ENCODE measurements at places on chromosomes 16 and 17. TPM values are rescaled to one million over a fixed set of nuclear protein-coding genes. Genes with fewer than 3 reads are reported as not detected.

NECAB2 gene
- total RNA-seq = not detected

KRTAP2-4 gene
- not detected for total RNA-seq

DNA sequence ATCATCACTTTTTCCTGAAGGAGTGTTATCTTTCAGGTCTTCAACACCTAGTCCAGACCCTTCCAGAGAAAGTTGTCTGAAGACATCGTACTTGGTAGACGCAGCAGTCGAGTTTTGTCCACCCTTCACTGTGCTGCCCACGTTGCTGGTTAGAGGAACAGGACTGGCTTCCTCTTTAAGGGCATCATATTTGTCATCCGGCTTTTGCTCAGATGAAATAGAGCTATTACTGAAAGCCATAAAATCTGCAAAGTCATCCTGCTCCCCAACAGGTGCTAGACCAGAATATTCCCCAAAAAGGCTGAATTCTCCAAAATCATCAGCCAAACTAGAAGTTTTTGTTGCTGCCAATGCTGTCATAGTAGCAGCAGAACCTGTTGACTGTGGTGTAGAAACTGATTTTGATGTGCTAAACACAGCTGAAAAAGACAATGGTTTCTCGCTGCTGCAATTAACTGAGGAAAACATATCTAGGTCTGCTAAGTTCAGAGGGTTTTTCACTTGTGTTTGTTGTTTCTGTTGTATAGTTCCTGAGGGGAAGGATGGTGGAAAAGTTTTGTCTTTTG lies 55.7 kb downstream of the SYNRG start:
- no peak overlapping the region for H3K4me3 ChIP-seq
- DNase-seq = no peak
- H3K4me1 ChIP-seq = peaks cover 5% of the 10 kb centered on the region
- no peak overlapping the region for H3K27ac ChIP-seq
- H3K36me3 ChIP-seq = peaks cover 6% of the 10 kb centered on the region

GRCh38 chr17:42702446-42702845 lies 20.1 kb downstream of the CNTNAP1 start:
- H3K4me3 ChIP-seq = no peak overlapping the region
- H3K36me3 ChIP-seq = peaks cover 53% of the 10 kb centered on the region
- no peaks in the 10 kb centered on the region for H3K4me1 ChIP-seq
- no peak overlapping the region for H3K27ac ChIP-seq
- DNase-seq = no peak

FN3K gene
- total RNA-seq = 8.3 TPM

- H3K36me3 ChIP-seq = no peaks in the 10 kb centered on the region
- H3K27me3 ChIP-seq = no peaks in the 10 kb centered on the region
- H3K27ac ChIP-seq = no peak overlapping the region
Observed at GRCh38 chr17:57135026-57135788, 50.2 kb downstream of the AKAP1 start.

CD300LB gene
- 0.85 TPM for total RNA-seq

RCVRN gene
- not detected for total RNA-seq

SLC6A2 gene
- 0.85 TPM for total RNA-seq

DNA sequence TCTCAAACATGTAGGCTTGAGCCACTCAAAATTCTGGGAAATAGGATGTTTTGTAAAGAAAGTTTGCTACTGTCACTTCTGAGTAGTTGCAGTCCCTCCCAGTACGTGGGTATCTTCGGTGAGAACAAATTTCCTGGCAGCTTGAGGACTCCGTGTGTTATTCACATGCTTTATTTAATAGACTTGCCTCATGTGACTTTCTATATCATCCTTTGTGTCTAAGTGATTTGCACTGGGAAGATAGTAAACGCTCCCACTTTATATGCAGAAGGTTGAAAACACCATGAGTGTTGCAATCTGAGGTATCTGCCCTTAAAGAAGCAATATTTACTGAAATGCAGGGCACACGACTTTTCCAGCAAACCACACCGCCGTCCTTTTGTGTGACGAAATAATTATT lies 643.7 kb downstream of the MAF start:
- H3K27ac ChIP-seq = no peak overlapping the region
- H3K27me3 ChIP-seq = no peaks in the 10 kb centered on the region
- no peak overlapping the region for H3K4me3 ChIP-seq
- H3K36me3 ChIP-seq = no peaks in the 10 kb centered on the region
- DNase-seq = no peak
- H3K4me1 ChIP-seq = no peaks in the 10 kb centered on the region

CCL7 gene
- total RNA-seq = not detected

- peak overlapping the region; percentile 100 for H3K4me3 ChIP-seq
- DNase-seq = no peak
- H3K27ac ChIP-seq = peak overlapping the region; percentile 95
- H3K4me1 ChIP-seq = peaks cover 45% of the 10 kb centered on the region
- no peaks in the 10 kb centered on the region for H3K27me3 ChIP-seq
Observed at GRCh38 chr17:80261159-80261894, 675 bp downstream of the RNF213 start.

GRCh38 chr17:32909787-32910369 lies 18.1 kb upstream of the TMEM98 start:
- H3K27me3 ChIP-seq = no peaks in the 10 kb centered on the region
- no peak overlapping the region for H3K4me3 ChIP-seq
- H3K36me3 ChIP-seq = no peaks in the 10 kb centered on the region
- H3K27ac ChIP-seq = no peak overlapping the region

DNA sequence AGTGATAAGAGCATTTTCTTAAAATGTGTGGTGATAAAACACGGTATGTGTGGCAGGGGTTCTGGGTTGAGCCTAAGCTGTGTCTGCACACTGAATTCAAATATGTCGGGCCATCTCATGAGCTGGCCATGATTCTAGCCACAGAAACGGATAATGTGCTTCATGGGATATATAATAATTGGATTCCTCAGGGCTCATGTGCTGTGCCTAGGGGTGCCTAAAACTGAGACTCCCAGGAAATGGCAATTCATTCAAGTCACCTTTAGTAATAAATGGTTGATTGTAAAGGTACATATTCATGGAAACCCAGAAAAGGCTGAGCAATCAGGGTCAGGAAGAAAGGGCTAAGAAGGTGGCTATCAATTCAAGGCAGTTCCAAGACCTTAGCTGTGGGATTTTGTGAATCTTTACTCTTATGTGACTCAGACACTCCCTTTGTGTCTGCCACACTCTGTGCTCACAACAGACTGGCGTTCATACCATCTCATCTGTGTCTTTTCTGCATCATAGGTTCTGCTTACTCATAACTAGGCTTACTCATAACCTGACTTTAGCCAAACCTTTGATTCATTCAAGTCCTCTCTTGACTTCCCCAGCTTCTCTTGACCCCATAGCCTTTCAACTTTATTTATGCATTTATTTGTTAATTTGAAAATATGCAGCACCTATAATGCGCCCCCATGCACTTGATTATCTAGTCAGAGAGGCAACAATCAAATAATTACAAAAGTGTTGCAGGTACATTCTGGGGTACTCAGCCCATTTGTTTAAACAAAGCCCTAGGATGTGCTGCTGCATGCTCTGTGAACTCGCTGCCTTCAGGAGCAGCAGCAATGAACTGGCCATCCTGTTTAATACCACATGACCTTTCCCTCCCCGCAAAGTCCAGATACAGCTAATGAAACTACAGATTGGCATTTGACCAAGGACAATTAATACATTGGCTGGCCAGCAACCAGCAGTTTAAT lies 28.4 kb upstream of the MED13 start:
- H3K27ac ChIP-seq = no peak overlapping the region
- no peaks in the 10 kb centered on the region for H3K36me3 ChIP-seq
- H3K4me1 ChIP-seq = no peaks in the 10 kb centered on the region
- H3K27me3 ChIP-seq = no peaks in the 10 kb centered on the region

- DNase-seq = no peak
- no peak overlapping the region for H3K27ac ChIP-seq
- no peaks in the 10 kb centered on the region for H3K27me3 ChIP-seq
Observed at GRCh38 chr17:45902892-45903346, 8.6 kb downstream of the MAPT start.

GRCh38 chr17:67403483-67403882 lies 26.4 kb downstream of the PITPNC1 start:
- H3K27me3 ChIP-seq = no peaks in the 10 kb centered on the region
- H3K4me3 ChIP-seq = no peak overlapping the region
- H3K36me3 ChIP-seq = no peaks in the 10 kb centered on the region
- no peaks in the 10 kb centered on the region for H3K4me1 ChIP-seq
- H3K27ac ChIP-seq = no peak overlapping the region
- DNase-seq = no peak

TAC4 gene
- not detected for total RNA-seq

MYH13 gene
- total RNA-seq = not detected

GRCh38 chr17:78343543-78344201 lies 16.2 kb downstream of the SOCS3 start:
- H3K4me3 ChIP-seq = peak overlapping the region; percentile 77
- H3K36me3 ChIP-seq = no peaks in the 10 kb centered on the region
- peak overlapping the region; percentile 97 for H3K27ac ChIP-seq
- H3K27me3 ChIP-seq = no peaks in the 10 kb centered on the region
- peaks cover 29% of the 10 kb centered on the region for H3K4me1 ChIP-seq

- peaks cover 4% of the 10 kb centered on the region for H3K36me3 ChIP-seq
- H3K4me3 ChIP-seq = no peak overlapping the region
- DNase-seq = no peak
- H3K27ac ChIP-seq = no peak overlapping the region
- no peaks in the 10 kb centered on the region for H3K27me3 ChIP-seq
Observed at GRCh38 chr17:5510771-5511170, 24.4 kb downstream of the MIS12 start.

CEP295NL gene
- total RNA-seq = 13.0 TPM

- no peaks in the 10 kb centered on the region for H3K27me3 ChIP-seq
- no peaks in the 10 kb centered on the region for H3K36me3 ChIP-seq
- H3K4me1 ChIP-seq = no peaks in the 10 kb centered on the region
Observed at GRCh38 chr16:17062676-17063075, 408.1 kb downstream of the XYLT1 start.

CLEC3A gene
- total RNA-seq = not detected

DNA sequence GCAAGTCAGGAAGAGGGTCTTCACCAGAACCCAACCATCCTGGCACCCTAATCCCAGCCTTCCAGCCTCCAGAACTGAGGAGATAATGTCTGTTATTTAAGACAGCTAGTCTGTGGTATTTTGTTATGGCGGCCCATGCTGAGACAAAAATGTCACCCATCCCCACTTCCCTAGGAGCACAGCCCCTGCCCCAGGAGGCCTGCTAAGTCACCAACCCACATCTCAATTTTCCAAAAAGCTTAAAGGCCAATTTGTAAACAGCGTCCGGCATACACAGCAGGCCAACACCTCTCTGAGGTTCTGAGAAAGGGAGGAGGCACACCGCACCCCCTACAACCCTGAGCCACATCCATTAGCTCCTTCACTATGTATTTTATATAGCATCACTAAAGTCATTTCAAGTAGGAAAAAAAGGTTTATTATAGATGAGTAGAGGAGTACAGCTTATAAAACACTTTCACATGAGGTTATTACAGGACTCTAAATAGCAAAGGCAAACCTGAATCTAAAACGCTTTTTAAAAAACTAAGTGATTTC lies 6.9 kb downstream of the TMEM170A start:
- DNase-seq = no peak
- H3K36me3 ChIP-seq = no peaks in the 10 kb centered on the region
- peaks cover 27% of the 10 kb centered on the region for H3K4me1 ChIP-seq
- no peak overlapping the region for H3K4me3 ChIP-seq

NR1D1 gene
- 29.1 TPM for total RNA-seq

HOXB9 gene
- total RNA-seq = not detected

DNA sequence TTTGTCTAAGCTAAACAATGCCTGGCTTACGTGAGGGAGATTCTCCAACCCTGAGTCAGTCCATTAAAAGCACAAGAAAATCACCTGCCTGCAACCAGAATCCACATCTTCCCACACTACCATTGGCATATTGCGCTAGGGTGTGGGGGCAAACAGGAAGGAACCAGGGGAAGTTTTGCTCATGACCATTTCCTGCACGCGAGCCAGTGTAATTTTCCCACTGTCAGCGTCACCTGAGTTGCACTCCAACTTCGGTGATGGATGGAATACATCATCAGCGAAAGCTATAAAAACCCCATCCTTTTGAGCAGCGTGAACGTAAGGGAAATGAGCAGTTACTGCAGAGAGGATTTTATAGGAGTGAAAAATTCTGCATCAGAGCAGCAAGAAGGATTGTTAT lies 167.9 kb upstream of the NOL11 start:
- no peaks in the 10 kb centered on the region for H3K36me3 ChIP-seq
- no peaks in the 10 kb centered on the region for H3K4me1 ChIP-seq
- H3K27me3 ChIP-seq = no peaks in the 10 kb centered on the region
- no peak for DNase-seq
- H3K4me3 ChIP-seq = no peak overlapping the region
- H3K27ac ChIP-seq = no peak overlapping the region

HS3ST2 gene
- total RNA-seq = 7.3 TPM

DNA sequence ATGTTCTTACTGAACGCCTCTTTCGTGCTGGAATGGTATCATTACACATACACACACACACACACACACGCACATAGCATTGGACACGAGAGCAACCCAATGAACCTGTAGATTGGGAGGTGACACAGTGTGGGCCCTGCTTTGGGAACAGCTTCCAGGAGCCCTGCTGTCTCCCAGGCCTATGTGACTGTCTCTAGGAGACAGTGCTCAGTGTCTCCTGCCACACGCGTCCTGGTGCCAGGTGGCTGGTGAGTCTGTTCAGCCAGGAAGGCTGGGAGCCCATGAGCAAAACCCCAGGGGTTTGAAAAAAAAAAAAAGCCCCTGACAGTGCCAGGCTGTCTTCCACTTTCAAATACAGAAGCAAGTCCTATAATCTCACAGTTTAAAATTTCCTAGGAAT lies 2.4 kb upstream of the SPOP start:
- H3K4me3 ChIP-seq = no peak overlapping the region
- DNase-seq = no peak
- H3K36me3 ChIP-seq = no peaks in the 10 kb centered on the region
- H3K27me3 ChIP-seq = no peaks in the 10 kb centered on the region
- H3K27ac ChIP-seq = peak overlapping the region; percentile 53

- H3K4me1 ChIP-seq = peaks cover 19% of the 10 kb centered on the region
- no peaks in the 10 kb centered on the region for H3K36me3 ChIP-seq
- H3K27ac ChIP-seq = no peak overlapping the region
- no peak for DNase-seq
Observed at GRCh38 chr17:49224198-49224996, 6.2 kb downstream of the PHOSPHO1 start.

DNA sequence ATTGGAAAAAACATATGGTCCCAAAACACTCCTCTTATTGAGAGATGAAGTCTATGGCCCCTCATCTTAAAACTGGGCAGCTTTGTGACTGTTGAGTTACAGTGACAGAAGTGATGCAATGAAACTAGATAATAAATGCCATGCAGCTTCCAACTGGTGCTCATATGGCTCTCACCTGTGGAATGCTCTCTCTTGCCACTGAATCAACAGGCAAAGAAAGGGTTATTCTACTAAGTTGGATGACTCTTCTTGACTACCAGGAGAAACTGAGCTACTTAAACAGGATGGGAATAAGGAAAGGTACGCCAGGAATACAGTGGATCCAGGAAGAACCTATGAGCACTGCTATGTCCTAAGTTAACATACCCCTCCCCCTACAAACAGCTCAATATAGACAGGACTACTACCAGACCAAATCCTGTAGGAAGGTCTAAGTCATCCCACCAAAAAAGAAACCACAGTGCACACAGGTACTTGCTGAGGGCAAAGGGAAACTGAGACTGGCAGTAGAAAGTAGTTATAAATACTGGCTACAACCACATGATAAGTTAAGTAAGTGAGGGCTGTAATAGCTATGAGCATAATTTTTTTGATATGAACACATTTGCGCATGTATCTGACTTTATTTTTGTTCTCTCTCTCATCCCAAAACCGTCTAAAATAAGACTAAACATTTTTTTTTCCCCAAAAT lies 398.5 kb downstream of the ZFHX3 start:
- H3K36me3 ChIP-seq = no peaks in the 10 kb centered on the region
- H3K27me3 ChIP-seq = no peaks in the 10 kb centered on the region
- no peak overlapping the region for H3K4me3 ChIP-seq
- no peaks in the 10 kb centered on the region for H3K4me1 ChIP-seq

SLC47A1 gene
- total RNA-seq = 4.1 TPM

OSGIN1 gene
- total RNA-seq = 3.7 TPM

HBA2 gene
- 433 TPM for total RNA-seq
